ENCODE measurements at places on chromosomes 2 and 18.

DNA sequence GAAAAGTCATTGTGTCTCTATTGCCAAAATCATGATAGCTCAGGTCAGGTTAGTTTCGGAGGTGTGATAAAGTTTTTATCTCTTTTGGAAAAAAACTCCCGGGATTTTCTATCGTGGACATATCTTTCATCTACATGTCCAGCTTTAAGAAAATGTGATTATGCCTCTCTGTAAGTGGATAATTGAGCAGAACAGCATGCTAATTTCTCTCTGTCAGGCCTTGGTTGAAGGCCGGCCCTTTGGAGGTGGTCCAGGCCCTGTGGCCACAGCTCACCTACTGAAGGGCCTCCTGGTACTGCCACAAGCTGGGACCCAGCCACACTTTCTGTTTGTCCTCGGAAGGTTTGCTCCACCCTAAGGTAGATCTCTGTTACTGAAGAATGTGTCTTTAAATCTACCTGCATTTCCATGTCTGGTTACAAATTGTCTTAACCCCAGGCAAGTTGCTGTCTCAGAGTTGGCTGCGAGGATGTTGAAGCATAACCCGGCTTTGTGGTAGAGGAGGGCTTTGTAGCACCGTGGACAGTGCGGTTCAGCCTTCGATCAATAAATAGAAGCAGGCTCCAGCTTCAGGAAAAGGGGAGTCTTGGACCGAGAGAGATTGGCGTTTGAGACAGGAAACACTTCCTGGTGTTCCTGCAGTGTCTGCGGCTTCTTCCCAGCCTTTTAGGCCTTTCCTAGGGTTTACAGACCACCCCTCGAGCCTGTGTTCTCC, 25.5 kb downstream of the TCF7L1 start:
- DNase-seq, result no peak

DNA sequence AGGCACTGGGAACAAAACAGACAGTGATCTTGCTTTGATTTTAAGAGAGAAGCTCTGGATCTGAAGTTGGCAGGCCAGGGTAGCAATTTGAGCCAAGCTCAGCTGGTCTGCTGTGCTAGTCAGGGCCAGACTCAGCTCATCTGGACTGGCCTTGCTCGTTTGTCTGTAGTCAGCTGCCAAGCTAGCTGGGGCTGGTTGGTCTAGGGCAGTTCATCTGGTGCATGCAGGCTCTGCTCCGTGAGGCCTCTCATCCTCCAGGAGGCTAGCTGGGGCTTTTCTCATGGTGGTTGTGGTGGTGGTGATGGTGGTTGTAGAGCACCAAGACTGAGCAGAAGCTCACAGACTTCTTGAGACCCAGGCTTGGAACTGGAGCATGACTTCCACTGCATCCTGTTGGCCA, 10.3 kb downstream of the FBLN7 start:
- DNase-seq, result no peak

DNA sequence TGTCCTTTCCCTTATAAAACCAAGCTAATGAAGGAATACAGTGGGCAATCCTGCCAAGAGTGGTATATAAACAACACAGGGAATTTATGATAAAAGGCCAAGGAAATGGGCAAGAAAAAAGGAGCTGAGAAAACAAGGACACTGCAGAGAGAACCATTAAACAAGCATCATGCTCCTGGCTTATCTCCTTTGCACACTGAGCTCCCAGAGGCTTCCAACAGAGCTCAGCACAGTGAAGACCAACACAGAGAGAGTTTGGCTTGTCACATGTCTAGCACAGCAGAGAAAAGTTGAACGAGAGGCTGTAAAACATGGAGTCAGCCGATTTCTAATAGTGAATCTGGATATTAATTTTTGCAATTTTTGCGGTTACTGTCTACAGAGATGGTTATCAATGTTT, 68.0 kb upstream of the KLF7 start:
- no peak for DNase-seq

- DNase-seq, result no peak
These were observed 19.9 kb upstream of the IL1RL1 start for GRCh38 chr2:102291319-102292075.

GRCh38 chr2:143284087-143284675, 155.0 kb downstream of the ARHGAP15 start:
- DNase-seq, result no peak

- DNase-seq, result no peak
These were observed 101.2 kb upstream of the GALNT13 start for GRCh38 chr2:153770359-153770991.

DNA sequence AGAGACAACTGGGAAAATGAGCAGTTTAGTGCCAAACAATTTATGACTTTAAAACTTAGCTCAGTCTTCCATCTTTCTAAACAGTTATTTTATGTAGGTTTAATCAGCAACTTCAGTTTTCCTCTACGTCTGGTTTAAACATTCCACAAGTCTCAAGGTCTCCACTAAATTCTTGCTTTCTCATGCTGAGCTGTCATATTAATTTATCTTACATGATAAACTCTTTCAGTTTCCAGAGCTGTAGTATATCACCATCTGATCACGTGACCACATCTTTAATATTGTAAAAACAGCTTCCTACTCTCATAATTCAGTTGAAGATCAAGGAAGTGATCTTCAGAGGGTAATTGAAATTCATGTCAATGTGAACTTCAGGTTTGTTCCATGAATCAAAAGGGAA, 158.6 kb downstream of the ZNF804A start:
- no peak for DNase-seq

DNA sequence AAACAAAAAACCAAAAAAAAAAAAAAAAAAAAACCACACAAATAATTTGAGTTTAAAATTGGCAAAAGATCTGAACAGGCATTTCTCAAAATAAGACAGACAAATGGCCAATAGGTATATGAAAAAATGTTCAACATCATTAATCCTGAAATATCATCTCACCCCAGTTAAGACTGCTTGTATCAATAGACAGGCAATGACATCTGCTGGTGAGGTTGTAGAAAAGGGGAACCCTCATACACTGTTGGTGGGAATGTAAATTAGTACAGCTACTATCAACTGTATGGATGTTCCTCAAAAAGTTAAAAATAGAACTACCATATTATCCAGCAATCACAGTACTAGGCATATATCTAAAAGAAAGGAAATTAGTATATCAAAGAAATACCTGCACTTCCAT, 523.1 kb downstream of the XIRP2 start:
- no peak for DNase-seq

DNA sequence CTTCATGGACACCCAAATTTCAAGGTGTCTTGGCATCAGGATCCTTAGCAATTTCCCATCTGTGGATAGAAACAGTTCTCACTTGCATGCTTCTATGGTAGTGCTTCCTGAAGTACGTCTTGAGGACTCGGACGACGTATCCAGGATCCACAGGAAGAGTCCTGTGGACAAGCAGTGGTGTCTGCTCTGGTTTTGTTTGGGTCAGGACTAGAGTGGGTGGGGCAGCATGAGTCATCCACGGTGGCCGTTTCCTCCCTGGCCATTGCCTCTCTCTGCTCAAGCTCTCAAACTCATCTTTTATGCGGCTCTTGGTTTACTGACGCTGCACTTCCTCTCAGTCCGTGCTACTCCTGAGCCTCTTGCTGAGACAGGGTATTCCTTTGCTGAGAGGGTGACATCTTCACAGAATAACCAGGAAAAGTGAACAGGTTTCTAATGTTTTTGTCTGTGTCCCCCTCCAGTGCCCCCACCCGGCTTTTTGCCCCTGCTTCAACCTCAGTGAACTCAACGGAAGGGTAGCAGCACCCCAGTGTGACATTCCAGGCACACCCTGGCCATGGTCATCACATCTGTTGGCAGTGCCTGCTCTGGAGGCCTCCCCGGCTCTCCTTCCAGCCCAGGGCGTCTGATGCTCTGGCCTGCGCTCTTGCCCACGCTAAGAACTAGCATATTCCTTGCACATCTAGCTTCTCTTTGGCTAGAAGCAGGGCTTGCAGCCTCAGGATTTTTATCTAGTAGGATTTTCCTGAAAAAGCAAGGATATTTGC, 62.2 kb downstream of the ARMC9 start:
- DNase-seq, result no peak

GRCh38 chr2:23541503-23542229, 156.7 kb downstream of the KLHL29 start:
- no peak for DNase-seq

DNA sequence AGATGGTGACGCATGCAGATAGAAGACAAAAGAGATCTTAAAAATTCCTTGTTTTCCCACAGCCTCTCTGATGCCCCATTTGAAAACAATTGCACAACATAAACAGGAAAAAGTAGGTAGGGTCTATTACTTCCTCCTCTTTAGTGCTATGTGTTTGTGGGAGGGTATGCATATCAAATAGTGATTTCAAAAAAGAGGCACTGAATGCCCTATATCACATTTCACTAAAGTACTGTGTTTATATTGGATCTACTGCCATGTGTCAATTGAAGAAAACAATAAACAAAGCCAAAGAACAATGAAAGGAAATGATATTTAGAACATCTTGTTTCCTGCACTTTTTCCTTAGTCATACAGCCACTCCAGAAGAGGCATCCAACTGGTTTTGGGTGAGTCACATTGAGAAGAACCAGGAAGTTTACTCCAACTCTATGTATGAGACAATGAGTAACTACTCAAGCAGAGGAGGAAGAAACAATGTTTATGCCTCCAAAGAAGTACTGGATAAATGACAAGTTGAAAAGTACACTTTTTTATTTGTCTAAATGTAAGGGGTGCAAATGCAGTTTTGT, 583.6 kb downstream of the FBXO15 start:
- no peak for DNase-seq

GRCh38 chr2:176699098-176699497, 429.9 kb downstream of the MTX2 start:
- DNase-seq, result no peak

DNA sequence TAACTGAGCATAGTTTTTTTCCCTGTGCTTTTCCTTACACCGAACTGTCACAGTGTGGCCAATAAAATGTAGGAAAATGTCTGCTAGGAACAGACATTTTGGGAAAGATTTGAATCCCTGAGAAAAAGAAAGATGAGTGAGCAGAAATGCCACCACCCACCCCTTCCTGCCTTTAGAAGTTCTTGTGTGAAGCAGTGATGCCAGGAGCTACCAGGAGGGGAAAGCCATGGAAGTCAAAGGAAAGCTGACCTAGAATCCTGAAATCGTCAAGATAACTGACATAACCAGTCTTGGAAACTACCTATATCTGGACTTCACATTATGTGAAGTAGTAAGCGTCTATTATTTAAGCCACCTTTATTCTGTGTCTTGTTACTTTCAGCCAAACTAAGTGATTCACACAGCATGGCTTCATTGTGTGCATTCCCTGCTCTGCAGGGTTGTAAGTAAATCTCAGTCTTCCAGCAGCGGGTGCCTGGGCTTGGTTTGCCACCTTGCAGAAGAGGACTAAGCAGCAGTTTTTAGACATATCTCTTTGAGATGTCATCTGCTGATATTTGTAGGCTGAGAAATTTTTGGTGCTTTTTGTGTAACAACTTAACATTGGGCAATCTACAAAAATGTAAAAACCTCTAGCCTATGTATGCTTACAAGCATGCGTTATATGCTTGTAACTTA, 11.2 kb upstream of the SPRED2 start:
- DNase-seq, result no peak

DNA sequence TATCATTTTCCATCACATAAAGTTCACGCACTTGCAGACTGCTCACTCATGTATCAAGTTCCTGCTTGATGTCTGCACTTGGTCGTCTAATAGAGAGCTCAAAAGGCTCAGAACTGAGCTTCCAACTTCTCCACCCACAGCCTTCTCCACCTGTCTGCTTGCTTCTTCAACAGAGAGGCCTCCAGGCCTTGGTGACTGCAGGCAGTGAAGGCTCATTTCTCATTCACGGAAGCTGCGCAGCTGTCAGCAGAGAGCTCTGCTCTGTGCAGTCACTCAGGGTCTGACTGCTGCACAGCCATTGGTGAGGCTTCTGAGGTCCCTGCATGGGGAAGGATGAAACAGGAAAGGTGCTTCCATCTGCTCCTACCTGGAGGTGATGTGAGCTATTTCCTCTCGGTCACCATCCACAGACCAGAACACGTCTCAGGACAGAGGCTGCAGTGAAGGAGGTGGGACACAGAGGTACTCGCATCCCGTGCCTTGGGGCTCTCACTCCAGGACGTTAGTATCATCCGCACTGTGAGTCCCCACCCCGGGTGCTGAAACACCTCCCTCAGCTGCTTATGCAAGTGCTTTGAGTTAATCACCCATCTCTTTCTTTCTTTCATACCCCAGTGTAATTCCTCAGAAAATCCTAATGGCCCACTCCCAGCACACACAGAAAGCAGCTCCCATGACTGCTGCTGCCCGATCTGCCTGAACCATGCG, 126.2 kb downstream of the TMEM18 start:
- no peak for DNase-seq

DNA sequence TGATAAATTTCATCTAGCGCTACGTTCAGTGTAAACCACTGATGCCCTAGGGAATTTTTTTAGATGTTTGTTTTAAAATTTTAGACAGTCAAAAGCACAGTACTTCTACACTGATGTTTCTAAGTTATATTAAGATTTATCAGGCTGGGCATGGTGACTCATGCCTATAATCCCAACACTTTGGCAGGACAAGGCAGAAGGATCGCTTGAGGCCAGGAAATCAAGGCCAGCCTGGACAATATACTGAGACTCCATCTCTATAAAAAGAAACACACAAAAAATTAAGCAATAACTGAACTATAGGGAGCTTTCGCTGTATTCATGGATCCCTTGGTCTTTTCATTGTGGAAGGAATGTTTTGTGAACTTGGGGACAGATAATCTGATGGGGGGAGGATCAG, 50.6 kb upstream of the MAPRE2 start:
- no peak for DNase-seq

DNA sequence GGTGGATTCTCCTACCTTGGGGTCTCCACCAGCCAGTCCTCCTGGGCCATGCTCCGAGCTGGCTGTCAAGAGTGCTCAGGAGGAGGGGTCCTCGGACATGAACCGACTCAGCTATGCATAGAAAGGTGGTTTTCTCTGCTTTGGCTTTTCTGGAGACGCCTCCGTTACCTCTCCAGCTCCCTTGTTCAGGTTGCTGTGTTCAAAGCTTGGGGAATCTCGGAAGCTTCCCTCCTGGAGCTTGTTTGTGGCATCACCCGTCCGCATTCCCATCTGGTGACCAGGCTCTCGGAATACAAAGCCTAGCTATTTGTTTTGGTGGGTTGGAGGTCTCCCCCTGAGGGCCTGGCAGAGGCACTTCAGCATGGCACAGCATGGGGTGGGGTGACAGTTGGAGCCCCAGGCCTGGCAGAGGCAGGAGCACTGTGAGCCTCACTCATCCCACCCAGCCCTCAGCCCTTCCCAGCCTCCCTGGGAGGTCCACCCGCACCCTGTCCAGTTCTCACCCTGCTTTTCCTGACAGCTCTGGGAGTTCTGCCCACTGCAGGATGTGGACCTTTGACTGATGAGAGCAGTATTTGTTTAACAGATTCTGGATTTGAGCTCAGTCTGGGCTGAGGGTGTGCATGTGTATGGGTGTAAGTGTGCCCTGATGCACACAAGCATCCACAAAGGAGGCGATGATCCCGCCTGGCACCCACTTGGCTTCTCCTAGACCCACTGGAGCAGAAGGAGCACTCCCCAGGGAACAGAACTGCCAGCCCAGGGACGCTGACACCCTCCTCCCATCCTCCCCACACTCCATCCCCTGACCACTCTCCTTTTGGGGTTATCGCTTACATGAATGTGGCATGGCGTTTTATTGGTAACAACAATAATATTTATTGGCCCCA, 107.3 kb upstream of the HS6ST1 start:
- DNase-seq, result no peak
